Hematopoietic multipotent progenitor cell treated with erythropoietin and hydrocortisone succinate and interleukin-3 and kit ligand, for 4 days (in vitro differentiated cells): ENCODE measurements at places on chromosomes 16 and 17.
A peak's percentile ranks its signal among the peaks of the same experiment; 100 is the strongest.

GRCh38 chr16:12099451-12100123, 123.1 kb downstream of the SNX29 start:
- no peak for DNase-seq

- no peak for DNase-seq
Measured at GRCh38 chr16:72072514-72073342, 9.7 kb downstream of the HPR start.

GRCh38 chr17:1001640-1002411, 4.9 kb downstream of the TIMM22 start:
- no peak for DNase-seq

DNA sequence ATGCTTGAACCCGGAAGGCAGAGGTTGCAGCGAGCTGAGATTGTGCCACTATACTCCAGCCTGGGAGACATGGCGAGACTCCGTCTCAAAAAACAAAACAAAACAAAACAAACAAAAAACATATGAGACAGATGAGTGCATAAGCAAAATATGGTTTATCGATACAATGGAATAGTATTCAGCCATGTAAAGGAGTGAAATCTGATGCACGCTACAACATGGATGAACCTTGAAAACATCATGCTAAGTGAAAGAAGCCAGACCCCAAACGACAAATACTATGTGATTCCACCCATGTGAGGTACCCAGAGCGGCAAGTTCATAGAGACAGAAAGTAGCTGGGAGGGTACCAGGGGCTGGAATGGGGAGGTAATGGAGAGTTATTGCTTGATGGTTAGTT, 6.8 kb downstream of the PLCD3 start:
- no peak for DNase-seq

GRCh38 chr17:5508810-5509209, 22.4 kb downstream of the MIS12 start:
- no peak for DNase-seq

GRCh38 chr17:39462631-39463375, 1.5 kb downstream of the CDK12 start:
- peak; percentile 30 for DNase-seq

DNA sequence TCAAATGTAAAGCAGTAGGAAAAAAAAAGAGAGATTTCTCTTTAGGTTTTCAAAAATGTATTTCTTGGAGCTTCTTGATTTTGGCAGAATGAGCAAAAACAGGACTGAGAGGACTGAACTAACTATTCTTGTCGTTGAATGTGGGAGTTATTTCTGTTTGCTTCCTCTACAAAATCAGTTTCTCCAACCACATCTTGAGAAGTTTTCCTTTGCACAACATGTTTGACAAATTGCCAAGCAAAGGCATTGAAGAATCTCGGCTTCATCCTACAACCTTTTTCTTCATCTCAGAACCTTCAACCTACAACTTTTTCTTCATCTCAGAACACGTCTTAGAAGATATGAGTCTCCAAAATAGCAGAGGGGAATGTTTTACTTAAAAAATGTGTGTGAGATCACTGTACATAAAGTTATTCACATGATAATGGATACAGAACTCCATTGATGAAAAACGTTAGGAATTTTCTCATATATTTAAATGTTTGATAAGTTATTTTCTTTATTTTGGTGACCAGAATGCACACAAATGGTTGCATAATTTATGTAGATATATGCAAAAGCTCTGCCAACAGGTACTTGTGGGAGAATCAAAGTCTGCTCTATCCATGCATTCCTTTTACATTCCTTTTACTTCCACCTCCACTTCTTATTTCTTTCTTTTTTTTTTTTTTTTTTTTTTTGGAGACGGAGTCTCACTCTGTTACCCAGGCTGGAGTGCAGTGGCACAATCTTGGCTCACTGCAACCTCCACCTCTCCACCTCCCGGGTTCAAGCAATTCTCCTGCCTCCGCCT, 370.0 kb downstream of the KCNJ2 start:
- no peak for DNase-seq

DNA sequence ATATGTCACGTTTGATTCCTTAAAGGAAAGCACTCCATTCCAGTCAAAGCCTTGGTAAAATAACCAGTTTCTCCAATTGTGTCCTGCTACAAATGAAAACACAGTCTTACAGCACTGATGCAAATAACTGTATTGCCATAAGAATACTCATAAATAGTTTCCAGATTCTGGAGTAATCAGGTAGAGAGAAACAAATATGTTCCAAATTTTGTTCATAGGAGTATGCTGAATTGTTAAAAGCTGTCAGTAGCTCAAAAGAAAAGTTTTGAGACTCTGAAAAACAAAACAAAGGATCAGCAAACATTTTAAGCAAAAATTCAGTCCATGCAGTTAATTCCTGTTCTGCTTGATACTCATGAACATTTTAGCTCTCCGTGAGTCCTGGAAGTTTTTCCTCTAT, 7.8 kb downstream of the DHRS7B start:
- no peak for DNase-seq

GRCh38 chr17:78607038-78607437, 29.8 kb upstream of the DNAH17 start:
- no peak for DNase-seq

- peak; percentile 97 for DNase-seq
Measured at GRCh38 chr17:35804658-35805192, 4.6 kb upstream of the TAF15 start.

DNA sequence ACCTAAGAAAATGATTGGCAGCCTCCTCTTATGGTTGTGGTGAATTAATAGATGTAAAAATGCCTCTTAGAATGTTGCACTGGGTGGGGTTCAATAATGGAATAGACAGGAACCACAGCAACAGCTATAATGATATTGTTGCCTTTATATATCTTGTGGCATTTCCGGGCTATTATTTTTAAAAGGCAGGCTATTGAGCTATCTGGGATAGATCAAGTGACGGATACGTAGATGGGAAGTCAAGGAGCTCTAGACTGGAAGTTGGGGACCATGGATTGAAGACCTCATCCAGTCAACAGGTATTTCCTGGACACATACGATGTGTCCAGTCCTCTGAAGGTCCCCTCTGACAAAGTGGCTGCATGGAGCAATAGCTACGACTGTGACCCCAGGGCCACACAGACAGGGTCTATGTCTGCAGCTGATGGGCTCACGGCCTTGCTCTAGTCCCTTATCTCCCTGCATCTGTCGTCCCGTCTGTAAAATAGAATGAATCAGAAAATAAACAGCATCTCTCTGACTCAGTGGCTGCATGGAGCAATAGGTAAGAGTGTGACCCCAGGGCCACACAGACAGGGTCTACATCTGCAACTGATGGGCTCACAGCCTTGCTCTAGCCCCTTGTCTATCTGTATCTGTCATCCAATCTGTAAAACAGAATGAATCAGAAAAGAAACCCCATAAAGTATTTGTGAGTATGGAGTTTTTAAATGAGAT, 117.7 kb upstream of the FOXF1 start:
- no peak for DNase-seq

- no peak for DNase-seq
Measured at GRCh38 chr17:46163929-46164594, 29.2 kb downstream of the KANSL1 start.

- DNase-seq: peak; percentile 66
Measured at GRCh38 chr17:41812381-41813151, at the start of gene FKBP10. TSS of gene FKBP10 (plus strand) at chr17:41813004. CDS start at chr17:41813035, 31 bp downstream.

DNA sequence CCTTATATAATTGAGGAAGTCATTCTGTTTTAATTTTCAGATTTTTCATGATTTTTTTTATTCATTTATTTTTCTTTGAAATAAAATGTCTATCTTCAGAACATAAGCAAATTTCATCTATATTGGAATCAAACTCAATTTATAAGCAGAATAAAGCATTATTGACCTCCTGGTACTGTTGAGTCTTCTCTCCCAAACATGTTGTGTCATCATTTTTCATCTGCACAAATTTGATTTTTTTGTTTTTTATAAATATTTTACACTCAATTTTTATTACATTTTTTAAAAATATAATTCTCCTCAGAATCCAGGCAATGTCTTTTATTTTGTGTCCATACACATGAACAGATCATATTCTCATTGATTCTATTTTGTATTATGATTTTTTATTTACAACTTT, 2363.9 kb downstream of the TP53TG3F start:
- no peak for DNase-seq

- DNase-seq: no peak
Measured at GRCh38 chr17:50922107-50922506, 56.0 kb upstream of the TOB1 start.

GRCh38 chr16:10001258-10001775, 180.9 kb downstream of the GRIN2A start:
- no peak for DNase-seq

- DNase-seq: no peak
Measured at GRCh38 chr17:18117982-18118975, 9.7 kb downstream of the MYO15A start.

DNA sequence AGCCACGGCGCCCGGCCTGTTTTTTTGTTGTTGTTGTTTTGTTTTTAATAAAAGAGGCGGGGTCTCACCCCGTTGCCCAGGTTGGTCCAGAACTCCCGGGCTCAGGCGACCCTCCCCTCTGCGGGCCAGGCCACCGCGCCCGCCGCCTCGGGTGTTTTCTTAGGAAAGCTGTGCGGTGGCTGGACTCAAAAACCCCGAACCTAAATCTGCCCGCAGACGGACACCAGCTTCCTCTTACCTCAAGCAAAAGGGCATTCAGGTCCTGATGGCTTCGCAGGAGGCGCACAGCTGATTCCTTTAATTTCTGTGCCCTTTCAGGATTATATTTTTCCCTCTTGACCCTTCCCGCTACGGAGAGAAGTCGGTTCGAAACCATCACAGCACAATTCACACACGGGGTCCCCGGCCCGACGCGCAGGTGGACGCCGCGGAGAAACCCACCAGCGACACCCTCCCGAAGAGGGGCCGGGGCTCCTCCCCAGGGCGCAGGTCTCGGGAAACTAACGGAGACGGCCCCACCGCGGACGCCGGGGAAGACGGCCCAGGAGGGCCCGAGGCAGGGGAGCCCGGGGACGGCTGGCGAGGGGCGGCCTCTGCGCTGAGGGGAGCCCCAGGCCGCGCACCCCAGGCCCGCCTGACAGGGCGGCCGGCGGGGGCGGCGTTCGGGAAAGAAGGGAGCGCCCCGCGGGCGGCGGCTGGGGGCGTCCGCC, 653 bp downstream of the FANCA start:
- peak; percentile 66 for DNase-seq

GRCh38 chr16:86215979-86216585, 294.2 kb upstream of the FOXF1 start:
- DNase-seq: no peak

DNA sequence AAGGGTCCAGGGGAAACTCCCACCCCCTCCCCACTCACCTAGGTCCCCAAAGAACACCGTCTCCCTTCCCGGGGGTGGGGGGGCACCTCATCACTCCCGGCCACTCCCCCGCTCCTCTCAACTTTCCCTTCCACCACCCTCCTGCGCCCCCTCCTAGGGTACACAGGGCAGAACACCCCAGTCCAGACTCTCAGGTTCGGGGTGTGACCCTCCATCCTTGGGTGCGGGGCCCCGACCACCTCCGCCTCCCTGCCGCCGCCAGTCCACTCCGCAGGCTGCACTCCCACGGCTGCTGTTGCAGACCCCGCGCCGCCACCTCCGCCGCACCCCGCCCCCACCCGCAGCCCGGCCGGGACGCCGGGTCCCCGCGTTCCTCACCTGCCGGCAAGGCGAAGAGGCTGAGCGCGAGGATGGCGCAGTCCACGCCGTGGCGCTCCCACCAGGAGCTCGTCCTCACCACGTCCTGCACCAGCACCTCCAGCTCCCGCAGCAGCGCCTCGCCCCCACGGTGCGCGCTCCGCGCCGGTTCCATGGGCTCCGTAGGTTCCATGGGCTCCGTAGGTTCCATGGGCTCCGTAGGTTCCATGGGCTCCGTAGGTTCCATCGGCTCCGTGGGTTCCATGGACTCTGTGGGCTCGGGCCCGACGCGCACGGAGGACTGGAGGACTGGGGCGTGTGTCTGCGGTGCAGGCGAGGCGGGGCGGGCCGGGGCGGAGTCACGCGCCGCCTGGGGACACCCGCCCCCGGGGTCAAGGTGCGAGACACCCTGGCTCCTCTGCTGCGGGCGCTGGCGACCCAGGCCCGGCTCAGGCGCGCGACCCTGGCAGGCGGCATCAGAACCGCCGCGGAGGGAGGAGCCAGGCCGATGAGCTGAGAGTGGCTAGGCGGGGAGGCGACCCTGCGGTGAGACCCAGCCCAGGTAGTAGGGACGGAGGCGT, at the start of gene FADS6:
Gene FADS6 (minus strand): TSS at position 660 of the 938 bp plus-strand sequence. CDS start 38 bp downstream, at position 622.
- DNase-seq: no peak

DNA sequence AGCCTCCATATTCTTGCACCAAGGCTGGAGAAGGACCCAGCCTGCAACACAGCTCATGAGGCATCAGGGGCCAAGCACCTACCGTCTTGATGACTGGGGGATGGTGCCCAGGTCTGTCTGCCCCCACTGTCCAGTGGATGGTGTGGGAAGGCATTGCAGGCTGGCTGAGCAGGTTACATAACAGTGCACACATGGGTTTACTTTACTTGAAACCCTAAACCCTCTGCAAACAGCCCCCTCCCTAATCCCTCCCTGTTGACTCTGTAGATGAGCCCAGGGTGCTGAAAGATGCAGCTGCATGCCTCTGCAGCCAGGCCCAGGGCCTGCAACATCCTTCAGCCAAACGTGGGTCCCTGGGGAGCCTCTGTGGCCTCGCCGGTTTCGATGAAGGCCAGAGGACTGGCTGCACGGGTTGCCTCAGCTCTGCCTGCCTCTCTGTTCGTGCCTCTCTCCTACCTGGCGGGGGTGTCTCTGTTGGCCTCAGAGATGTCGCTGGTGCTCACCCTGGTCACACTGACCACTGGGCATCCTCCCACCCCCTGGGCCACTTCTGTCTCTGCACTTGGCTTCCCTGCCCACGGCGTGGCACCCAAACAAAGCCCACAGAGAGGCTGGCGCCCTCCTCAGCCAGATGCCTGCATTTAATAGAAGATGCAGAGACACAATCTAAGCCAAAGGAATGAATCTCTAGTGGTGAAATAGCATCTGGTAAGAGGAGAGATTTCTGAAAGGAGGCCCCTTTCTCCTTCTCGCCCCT, 95.1 kb downstream of the METRNL start:
- DNase-seq: no peak

DNA sequence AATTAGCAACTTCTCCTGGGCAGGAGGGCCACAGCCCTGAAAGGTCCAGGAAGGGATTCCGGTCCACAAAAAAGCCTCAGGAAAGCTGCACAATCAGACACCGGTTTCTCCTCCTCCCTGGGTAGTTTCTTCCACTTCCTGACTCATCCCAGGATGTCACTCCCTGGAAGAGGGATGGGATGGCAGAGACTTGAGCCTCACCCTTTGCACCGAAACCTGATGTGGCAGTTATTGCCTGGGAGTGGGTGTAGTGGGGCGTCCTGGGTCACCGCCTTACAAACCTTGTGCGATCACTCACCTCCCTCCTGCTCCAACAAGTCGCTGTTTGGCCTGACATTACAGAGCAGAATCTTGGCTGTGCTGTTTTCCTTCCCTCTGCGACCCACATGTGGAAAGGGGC, 70.8 kb downstream of the LYRM1 start:
- DNase-seq: no peak

DNA sequence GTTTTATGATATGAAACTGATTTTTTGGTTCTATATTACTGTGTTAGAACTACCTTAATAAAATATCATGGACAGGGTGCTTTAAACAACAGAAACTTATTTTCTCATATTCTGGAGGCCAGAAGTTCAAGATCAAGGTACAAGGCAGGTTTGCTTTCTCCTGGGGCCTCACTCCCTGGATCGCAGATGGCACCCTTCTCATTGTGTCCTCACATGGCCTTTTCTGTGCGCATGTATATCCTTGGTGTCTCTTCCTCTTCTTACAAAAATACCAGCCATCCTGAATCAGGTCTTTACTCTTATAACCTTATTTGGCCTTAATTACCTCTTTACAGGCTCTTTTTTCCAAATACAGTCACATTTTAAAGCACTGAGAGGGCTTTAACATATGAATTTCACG, 906.1 kb downstream of the CDH11 start:
- DNase-seq: no peak

- DNase-seq: peak; percentile 54
Measured at GRCh38 chr16:28062847-28063521, 530 bp downstream of the GSG1L start.
